Transverse colon (tissue), 4 donors: ENCODE measurements at places on chromosomes 5 and 9. TPM values are rescaled to one million over a fixed set of nuclear protein-coding genes. Genes with fewer than 3 reads are reported as not detected.

- H3K4me3 ChIP-seq = no peak overlapping the region
- no peak for DNase-seq
- no peak overlapping the region for H3K27ac ChIP-seq
- no peaks in the 10 kb centered on the region for H3K27me3 ChIP-seq
- no peaks in the 10 kb centered on the region for H3K4me1 ChIP-seq
These were observed 164.3 kb downstream of the MTRR start for GRCh38 chr5:8033261-8033660.

Gene C5orf34
- total RNA-seq = 0.55 TPM

DNA sequence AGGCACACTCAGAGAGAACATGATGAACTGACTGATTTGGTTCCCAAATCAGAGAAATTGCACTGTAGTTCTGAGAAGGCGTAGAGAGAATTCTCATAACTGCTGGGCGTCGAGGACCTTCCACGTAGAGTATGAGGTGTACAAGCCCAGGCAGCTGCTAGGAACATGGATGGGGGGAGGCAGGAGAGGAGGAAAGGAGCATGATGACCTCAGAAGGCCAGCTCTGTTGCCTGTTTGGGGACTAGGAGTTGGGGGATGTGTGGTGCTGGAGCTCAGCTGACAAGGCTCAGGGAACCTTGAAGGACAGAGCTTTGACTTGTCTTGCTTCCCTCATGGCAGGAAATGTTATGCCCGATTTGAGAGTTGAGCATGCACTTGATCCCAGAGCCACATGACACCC, 485.4 kb downstream of the IRX1 start:
- no peak for DNase-seq
- no peaks in the 10 kb centered on the region for H3K36me3 ChIP-seq
- H3K27ac ChIP-seq = no peak overlapping the region
- no peaks in the 10 kb centered on the region for H3K27me3 ChIP-seq

Gene IFNE
- not detected for total RNA-seq

Gene GDNF
- total RNA-seq = 1.4 TPM
